Colonic mucosa (tissue), 4 donors: ENCODE measurements at places on chromosomes 5 and 9.

DNA sequence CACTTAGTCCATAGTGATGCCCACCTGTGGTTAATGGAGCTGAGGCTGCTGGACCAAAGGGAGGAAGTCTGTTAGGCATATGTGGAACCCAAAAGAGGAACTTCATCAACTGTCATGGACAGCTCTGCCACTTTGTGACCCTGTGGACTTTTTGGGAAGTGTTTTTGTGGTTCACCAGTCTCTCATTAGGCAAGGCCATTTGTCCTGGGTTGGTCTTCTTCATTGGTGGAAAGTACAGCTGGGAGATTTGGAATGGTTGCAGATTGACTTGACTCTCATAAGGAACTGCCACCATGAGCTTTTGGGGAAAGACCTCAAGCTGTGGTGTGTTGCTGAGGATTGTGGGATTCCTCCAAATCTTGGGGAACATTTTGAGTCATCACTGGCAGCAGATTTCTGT lies 31.9 kb upstream of the IL12B start:
- DNase-seq = no peak

- DNase-seq = no peak
Measured at GRCh38 chr9:137674307-137674975, 55.6 kb downstream of the EHMT1 start.

GRCh38 chr9:73009649-73010288 lies 56.9 kb upstream of the ALDH1A1 start:
- no peak for DNase-seq

DNA sequence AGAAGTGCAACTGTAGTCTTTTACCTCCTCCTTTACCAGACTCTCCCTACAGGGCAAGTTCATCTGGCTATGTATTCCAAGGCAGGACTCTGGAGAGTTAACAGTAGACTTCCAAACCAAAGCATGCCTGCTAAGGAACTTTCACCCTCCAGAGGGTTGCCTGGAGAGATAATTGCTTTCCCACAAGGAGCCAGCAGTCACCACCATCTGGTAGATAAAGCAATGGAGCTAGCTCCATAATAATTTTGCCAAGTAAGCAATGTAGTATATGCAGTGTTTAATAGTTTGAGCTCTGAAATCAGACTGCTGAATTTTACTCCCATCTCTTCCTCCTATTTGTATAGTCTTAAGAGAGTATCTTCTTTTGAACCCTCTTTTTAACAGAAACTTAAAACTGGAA lies 566.8 kb upstream of the PTGER4 start:
- DNase-seq = no peak

DNA sequence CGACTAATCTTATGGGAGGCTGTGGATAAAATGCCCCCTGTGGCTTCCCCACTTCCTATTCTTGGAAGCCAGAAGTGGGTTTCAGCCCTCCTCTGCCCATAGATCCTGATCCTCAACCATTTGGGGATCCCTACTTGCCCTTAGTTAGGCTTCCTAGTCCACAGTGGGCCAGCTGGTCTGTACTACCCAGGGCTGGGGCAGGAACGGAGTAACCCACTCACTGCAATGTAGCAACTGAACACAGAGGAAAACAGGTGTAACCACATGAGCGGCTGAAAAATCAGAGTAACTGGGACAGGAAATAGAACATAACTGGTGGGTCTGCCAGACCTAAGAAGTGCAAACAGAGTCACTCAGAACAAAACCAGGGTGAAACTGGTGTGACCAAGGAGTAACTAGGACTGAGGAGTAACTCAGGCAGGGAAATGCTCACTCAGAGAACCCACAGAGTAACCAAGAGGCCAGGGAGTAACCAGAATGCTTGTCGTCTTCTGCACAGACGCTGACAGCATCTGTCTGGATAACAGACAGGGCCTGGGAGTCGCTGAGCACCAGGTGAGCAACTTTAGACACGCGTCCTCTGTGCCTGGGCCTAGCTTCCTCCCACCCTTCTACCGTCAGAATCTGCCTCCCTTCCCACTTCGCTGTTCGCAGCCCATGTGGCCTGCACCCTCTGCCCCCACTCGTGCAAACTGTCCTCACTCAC lies 1.0 kb downstream of the AQP3 start:
- no peak for DNase-seq

- no peak for DNase-seq
Measured at GRCh38 chr5:109767997-109768396, 78.3 kb downstream of the MAN2A1 start.

DNA sequence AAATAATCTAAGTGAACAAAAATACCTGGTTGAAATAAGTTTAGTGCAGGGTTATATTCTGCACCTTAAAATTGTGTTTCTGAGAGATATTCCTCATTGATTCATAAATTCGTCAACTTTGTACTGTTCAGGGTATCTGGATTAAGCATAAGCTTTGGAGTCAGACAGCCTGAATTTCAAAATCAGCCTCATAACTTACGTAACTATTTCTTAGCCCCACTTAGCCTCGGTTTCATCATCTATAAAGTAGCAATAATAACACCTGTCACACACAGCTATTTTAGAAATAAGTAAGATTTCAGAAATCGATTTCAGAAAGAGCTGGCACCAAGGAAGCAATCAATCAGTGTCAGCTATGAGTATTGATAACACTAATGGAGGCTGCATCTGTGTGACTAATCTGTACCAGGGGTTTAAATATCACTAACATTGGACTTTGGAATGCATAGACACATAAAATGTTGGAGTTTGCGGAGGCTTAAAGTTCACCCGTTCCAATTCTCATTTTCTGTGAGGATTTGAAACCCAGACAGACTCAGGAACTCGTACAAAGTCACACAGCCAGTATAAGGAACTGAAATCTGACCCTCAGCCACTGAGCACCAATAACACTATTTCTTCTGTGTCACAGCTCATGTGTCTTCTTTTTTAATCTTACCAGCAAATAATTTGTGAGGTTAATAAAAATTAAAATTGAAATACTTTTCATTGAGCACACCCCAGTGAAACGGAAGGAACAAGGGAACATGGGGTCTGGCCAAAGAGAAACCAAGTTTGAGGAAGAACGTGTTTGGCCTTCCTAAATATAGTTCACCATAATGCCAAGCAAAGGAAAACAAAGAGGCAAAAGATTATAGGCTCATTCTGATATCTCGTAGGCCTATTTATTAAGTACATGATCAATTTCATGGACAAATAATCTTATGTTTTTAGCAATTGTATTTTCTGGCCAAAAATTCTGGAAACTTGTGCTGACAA lies 194.4 kb upstream of the PTGER4 start:
- no peak for DNase-seq
